Dermis lymphatic vessel endothelial cell (primary cell): ENCODE measurements at places on chromosomes 12 and 14. TPM values are rescaled to one million over a fixed set of nuclear protein-coding genes. Genes with fewer than 3 reads are reported as not detected.

Gene OR11H6
- total RNA-seq: not detected in 2 replicates

Gene GPR65
- 0.09 and 0.11 TPM in 2 replicates for total RNA-seq

Gene B3GNT4
- total RNA-seq: under 0.01 and 0.17 TPM in 2 replicates

Gene KCNH3
- total RNA-seq: 0.09 TPM in 1 of 2 replicates, not detected in the other

Gene RD3L
- total RNA-seq: 0.11 TPM in 1 of 2 replicates, not detected in the other

Gene ARHGAP5
- total RNA-seq: 40.2 and 49.8 TPM in 2 replicates
